Brain pericyte (primary cell): ENCODE measurements at places on chromosomes 6 and 20.

GRCh38 chr6:168540713-168541291 is 99.8 kb downstream of the SMOC2 start:
- DNase-seq: no peak

DNA sequence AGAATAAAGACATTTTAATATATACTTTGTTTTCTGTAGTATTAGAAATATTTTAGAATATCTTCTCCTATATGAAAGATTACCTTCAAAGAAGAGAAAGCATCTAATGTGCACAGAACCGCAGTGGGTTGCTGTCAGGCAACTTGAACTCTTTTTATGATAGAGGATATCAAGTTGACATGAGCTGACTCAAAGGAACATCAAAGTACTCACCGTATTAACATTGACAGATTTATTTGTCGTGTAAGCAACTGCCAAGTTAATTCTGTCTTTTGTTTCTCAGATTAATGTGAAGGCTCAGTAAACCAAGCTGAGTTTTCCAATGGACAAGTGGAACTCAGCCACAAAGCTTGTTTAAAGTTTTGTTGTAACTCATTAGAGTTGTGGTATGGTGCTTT is 2.2 kb upstream of the GINM1 start:
- no peak for DNase-seq

- no peak for DNase-seq
These were observed 89.6 kb downstream of the HDGFL1 start for GRCh38 chr6:22658934-22659333.

DNA sequence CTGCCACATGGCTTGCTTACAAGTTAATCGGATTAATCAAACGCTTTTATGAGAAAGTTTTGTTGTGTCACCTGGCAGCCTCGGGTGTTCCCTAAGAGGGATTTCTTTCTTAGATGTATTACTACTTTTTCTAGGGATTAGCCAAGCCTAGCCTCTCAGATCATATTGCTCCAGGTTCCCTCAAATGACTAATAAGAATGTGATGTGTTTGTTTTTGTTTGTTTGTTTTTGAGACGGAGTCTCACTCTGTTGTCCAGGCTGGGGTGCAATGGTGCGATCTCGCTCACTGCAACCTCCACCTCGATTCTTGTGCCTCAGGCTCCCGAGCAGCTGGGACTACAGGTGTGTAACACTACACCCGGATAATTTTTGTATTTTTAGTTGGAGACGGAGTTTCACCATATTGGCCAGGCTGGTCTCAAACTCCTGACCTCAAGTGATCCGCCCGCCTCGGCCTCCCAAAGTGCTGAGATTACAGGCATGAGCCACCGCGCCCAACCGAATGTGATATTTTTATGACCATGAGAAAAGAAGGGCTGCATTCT is 977 bp downstream of the HMGN4 start:
- DNase-seq: no peak

DNA sequence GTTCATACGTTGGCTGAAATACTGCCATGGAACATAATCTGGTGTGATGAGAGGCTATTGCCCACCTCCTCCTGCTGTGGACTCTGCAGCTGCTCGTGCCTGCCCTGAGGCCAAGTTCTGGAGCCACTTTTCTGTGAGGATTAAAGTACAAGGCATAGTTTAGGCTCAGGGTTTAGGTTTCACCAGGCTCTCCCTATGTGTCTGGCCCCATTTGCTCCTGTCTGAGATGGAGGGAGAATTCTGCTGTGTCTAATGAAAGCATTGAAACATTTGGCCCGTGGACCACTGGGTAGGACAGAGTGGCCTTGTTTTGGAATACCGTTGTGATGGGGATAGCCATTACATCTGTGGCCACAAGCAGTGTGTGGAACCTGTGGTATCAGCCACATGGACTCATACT is 5.9 kb downstream of the WRNIP1 start:
- no peak for DNase-seq

GRCh38 chr20:37972256-37973058 is 60.8 kb downstream of the TTI1 start:
- no peak for DNase-seq

- DNase-seq: no peak
These were observed 381.5 kb downstream of the TFAP2A start for GRCh38 chr6:10033223-10033829.

- DNase-seq: no peak
These were observed 22.5 kb upstream of the MMS22L start for GRCh38 chr6:97305414-97306066.

GRCh38 chr20:19813846-19814640 is 56.0 kb downstream of the RIN2 start:
- DNase-seq: no peak

DNA sequence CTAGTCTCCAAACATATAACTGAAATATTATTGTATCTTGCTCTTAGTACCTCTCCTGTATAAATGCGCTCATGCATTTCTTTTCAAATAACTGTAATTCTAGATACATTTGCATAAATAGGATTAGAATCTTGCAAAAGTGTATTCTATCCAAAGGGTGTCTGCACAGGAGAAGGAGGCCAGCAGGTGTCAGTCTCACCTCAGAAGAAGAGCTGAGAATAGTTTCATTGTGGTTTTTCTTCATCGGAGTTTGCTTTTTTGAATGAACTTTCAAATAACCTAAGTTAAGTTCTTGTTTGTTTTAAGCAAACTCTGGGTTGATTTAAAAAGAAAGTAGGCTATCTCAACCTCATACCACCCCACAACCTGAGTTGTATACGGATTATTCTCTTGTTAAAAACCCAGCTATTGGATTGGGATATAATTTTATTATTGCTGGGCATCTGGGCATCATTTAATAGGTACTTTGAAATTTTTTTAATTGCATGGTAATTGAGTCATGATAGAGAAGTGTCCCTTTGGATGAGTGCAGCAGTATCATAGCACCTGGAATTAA is 125.0 kb upstream of the MLIP start:
- no peak for DNase-seq

DNA sequence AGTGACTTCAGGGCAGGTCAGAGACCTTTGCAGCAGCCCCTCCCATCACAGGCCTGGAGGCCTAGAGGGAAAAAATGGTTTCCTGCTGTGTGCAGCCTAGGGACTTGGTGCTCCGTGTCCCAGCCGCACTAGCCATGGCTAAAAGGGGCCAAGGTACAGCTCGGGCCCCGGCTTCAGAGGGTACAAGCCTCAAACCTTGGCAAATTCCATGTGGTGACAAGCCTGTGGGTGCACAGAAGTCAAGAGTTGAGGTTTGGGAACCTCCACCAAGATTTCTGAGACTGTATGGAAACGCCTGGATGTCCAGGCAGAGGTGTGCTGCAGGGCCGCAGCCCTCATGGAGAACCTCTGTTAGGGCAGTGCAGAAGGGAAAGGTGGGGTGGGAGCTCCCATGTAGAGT is 34.0 kb downstream of the UBE3D start:
- no peak for DNase-seq

DNA sequence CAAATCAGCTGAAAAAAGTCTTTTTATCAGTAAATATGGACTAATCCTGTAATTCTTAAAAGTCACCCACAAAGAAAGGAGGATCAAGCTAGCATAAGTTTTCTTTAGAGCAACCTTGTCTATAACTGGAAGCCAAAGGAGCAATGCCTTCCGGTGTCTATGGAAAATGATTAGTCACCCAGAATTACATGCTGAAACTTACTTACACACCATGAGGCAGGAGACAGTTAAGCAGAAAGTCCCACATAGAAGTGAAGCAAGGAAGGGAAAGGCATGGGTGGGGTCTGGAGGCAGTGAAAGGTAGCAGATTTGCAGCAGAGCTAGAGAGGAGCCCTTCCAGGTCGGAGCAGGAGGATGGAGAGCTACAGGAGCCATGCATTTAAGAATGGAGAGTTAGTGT is 153.7 kb upstream of the RIPOR2 start:
- DNase-seq: no peak

DNA sequence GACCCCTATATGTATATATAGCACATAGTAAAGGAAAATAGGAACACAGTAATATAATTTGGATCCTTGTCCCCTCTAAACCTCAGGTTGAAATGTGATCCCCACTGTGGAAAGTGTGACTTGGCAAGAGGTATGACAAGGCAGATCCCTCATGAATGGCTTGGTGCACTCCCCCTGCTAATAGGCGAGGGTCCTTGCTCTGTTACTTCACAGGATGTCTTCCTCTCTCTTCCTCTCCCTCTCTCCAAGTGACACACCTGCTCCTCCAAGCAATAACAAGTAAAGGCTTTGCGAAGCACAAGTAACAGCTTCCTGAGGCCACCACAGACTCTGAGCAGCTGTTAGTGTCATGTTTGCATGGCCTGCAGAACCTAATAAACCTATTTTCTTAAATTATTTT is 16.4 kb downstream of the ROMO1 start:
- no peak for DNase-seq

DNA sequence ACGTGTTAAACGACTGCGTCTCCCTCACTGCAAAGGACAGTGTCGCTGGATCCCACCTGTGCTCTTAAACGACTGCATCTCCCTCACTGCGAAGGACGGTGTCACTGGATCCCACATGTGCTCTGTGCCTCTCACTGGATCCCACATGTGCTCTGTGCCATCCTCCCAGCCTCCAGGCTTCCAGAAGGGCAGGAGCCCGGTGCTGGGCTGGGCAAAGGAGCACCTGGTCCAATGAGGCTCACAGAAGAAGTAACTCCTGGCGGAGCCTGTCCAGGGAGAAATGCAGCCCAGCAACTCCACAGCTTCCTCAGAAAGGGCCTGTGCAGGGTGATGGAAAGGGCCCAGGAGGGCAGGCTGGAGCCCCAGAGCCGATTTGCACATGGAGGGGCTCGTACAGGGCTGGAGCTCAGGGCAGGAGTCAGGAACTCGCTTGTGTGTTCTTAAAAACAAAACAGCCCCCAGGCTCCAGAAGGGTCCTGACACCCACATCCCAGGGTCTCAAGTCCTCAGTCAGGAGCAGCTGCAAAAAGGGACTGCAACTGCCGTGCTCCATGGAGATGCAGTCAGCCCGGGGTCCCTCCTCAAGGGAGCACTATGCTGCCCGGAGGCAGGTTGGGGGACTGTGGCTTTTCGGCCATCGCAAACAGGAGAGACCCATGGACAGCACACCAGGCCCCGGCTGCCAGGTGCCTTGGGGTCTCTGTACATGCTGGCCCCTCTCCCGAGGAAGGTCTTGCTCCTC is 52.7 kb downstream of the DLL1 start:
- no peak for DNase-seq

GRCh38 chr6:134994431-134994830 is 44.5 kb upstream of the ALDH8A1 start:
- no peak for DNase-seq

GRCh38 chr6:27547157-27548075 is 74.5 kb upstream of the ZNF184 start:
- DNase-seq: no peak

DNA sequence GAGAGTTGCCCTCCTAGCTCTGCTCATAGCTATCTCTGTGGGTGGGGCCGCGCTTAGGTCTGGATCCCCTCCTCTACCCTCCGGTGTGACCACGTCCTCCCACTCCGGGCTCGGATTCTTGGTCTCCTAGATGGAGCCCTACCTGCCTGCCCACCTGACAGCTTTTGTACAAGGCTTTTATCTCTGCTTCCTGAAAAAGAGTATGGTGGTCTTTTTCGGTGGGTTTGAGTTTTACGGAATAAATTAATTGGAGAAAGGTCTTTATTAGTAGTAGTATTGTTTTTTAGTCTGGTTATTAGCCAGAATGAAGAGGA is 773 bp downstream of the SMAP1 start:
- DNase-seq: no peak

GRCh38 chr6:70303034-70303525 is at the start of gene COL9A1:
COL9A1 (minus strand) TSS chr6:70303084; CDS start chr6:70302924, 160 bp downstream.
- no peak for DNase-seq

DNA sequence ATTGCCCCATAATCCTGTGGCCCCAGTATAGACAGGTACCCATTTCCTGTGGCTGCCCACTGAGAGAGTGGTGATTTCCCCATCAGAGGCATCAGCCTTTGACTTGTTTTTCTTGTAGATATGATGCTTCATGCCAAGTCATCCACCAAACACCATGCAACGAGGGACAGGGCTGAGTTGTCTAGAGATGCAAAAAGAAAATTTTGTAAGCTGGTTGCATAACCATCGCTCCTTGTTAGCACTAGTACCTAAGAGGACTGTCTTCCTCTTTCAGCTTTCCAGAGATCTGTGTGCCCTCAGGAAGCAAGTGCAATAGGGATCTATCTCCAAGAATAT is 166.8 kb downstream of the BCAS1 start:
- no peak for DNase-seq

GRCh38 chr6:7684843-7685242 is 41.1 kb upstream of the BMP6 start:
- no peak for DNase-seq

DNA sequence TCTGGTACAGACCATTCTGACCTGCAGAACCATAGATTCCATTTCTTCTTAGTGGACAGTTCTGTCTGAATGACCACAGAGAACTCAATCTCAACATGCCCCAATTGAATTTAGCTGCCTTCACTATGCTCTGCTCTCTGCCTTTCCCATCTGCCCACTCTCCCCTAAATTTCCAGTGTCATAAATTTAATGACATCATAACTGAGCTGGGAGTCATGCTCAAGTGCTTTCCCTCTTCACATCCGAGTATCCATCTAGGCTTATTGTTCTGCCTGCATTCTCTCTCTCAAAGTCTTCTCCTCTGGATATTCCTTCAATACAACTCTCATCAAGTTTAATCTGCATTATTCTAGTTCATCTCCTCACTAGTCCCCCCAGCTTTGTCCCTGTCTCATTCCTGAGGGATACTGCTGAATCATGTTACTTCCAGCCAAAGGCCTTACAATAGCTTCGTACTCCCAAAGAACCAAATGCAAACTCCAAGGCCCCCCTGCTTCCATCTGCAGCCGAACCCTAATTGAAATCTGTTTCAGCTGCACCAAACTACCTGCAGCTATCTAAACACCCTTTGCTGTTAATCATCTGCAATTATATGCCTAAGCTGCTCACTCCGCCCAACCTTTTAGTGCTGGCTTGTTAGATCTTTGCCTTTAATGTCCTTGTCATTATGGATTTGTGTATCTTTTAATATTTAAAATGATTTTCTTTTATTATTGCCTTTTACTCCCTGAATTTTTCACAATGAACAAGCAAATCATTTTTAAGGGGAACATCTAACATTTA is 46.1 kb downstream of the SLC35B3 start:
- DNase-seq: no peak
